Suppressor macrophage treated with lipopolysaccharide for 4 hours (primary cell): ENCODE measurements at places on chromosomes 4 and X.
A peak's percentile ranks its signal among the peaks of the same experiment; 100 is the strongest.

DNA sequence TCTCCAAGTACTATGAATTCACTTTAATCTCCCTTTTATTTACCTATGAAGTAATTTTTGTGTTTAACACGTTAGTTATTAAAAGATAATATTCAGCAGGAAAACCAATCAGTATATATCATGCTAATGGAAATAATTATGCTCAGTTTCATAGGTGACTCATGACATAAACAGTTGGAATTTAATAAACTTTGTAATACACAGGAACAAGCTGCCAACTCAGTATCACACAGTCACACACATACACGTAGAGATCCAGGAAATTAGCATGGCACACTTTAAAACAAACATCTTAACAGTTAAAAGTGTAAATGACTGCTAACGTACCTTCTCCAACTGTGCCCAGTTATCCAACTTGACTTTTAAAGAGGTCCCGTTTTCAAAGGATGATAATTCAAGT, 2.3 kb downstream of the SPATA4 start:
- no peak for DNase-seq

DNA sequence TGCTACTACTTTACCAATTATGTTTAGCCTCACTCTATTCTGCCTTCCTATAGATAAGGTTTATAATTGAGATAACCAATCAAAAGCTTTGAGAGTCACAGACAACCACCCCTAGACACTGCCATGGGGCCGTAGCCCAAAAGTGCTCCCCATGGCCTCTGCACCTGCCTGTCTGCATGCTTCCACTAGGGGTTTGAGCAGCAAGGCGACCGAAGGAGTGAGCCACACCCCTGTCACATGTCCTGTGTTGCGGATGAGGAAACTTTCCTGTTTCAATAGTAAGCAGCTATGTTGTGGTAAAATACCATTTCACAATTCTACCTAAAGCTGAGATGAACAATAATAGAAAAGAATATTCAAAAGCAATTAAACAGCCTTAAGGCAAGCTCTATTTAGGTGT, 856.0 kb upstream of the FRG1 start:
- DNase-seq: no peak

DNA sequence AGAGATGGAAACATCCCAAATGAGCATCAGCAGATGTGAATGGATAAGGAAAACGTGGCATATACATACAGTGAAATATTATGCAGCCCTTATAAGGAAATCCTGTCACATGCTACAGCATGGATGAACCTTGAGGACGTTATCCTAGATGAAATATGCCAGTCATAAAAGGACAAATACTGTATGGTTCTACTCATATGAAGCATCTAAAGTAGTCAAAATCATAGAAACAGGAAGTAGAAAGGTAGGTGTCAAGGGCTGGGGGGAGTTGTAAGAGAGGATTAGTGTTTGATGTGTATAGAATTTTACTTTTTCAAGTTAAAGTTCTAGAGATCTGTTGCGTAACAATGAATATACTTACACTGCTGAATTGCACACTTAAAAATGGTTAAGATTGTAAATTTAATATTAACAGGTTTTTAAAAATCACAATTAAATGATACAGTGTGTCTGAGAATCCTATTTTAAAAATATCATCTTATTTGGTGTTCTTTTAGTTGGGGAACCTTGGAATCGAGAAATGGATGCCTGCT, 58.5 kb downstream of the KDM6A start:
- no peak for DNase-seq

- DNase-seq: no peak
These were observed 350.3 kb downstream of the NR3C2 start for GRCh38 chr4:148091896-148092295.

DNA sequence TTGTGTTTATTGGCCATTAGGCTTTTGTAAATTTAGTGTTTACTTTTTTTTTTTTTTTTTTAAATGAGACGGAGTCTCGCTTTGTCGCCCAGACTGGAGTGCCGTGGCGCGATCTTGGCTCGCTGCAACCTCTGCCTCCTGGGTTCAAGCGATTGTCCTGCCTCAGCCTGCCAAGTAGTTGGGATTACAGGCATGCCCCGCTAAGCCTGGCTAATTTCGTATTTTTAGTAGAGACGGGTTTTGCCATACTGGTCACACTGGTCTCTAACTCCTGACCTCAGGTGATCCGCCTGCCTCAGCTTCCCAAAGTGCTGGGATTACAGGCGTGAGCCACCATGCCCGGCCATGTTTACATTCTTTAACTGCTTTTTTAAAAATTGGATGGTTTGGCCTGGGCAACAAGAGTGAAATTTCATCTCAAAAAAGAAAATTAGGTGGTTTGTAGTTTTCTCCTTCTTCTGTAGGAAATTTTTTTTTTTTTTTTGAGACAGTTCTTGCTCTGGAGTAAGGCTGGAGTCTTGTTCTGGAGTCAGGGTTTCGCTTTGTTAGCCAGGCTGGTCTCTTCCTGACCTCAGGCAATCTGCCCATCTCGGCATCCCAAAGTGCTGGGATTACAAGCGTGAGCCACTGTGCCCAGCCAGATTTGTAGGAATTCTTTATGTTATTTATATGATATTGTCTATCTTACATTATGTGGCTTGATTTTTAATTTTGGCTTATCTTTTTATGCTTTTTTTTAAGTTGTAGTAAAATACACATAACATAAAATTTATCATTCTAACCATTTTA, 15.1 kb downstream of the UBE2K start:
- no peak for DNase-seq

DNA sequence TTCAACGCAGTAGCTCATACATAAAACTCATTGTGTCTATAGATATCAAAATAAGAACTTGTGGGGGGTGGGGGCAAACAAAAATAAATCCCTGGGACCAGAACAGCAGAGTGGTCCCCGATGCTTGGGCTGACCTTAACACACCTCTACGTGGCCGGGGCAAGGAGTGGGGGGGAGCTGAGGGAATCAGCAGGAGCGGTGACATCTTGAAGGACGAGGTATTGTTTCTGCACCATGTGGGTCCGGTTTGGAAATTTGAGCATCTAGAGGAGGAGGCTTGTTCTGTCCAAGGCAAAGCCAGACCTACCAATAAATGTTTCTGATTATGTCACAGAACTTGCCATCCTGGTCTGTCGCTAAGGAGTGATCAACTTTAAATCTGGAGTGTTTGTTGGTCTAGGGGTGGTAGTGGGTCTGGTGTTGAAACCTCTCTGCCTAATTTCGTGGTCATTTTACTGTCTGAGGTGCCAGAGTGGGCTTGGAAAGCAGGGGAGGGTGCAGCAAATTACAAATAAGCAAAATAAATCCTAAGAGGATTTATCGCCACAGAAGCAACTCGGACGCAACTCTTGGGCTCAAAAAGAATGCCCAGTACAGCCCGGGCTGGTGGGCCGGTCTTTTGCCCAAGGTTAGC, 774 bp upstream of the RAPGEF2 start:
- no peak for DNase-seq

- no peak for DNase-seq
These were observed 142.0 kb downstream of the SLC10A7 start for GRCh38 chr4:146379744-146380143.

DNA sequence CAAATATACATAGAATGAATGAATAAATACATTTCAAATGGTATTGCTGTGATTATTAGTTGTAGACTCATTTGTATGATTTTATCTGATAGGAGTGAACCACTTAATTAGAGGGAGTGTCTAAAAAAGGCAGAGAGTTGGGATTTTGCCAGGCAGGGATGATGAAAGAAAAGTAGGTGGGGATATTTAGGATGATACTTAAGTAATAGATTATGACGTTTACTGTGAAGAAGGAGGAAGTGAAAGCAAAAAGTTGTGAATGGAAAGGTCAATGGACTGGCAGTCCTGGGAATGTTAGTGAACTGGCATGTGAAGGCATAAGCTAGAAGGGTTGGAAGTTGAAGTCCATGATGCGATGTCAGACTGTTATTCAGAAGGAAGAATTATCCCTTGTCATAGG, 917.1 kb downstream of the RAPGEF2 start:
- peak; percentile 21 for DNase-seq

GRCh38 chr4:72312032-72312650, 256.9 kb downstream of the ADAMTS3 start:
- no peak for DNase-seq

DNA sequence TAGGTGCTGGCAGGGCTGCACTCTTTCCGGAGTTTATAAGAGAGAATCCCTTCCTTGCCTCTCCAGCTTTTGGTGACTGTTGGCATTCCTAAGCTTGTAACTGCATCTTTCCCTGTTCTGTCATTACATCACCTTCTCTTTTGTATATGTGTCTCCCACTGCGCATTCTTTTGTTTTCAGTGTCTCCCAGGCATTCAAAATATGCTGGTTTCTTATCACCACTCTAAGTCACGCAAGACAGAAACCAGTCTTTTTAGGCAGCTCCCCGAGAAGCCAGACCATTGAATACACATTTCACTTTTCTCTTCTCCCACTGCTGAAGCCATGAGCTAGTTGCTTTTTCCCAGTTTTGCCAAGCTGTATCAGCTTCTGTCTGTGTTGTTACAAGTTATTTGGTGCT, 71.0 kb downstream of the LAS1L start:
- no peak for DNase-seq

- DNase-seq: no peak
These were observed 24.3 kb downstream of the PDE5A start for GRCh38 chr4:119604266-119604665.

DNA sequence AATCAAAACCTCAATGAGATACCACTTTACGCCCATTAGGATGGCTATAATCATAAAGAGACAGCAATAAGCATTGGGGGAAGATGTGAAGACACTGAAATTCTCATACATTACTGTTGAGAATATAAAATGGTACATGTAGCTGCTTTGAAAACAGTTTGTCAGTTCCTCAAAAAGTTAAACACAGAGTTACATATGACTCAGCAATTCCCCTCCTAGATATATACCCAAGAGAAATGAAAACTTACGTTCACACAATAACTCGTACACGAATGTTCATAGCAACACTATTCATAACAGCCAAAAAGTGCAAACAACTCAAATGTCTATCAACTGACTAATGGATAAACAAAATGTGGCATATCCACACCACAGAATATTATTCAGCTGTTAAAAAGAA, 36.6 kb downstream of the PHF8 start:
- peak; percentile 28 for DNase-seq

DNA sequence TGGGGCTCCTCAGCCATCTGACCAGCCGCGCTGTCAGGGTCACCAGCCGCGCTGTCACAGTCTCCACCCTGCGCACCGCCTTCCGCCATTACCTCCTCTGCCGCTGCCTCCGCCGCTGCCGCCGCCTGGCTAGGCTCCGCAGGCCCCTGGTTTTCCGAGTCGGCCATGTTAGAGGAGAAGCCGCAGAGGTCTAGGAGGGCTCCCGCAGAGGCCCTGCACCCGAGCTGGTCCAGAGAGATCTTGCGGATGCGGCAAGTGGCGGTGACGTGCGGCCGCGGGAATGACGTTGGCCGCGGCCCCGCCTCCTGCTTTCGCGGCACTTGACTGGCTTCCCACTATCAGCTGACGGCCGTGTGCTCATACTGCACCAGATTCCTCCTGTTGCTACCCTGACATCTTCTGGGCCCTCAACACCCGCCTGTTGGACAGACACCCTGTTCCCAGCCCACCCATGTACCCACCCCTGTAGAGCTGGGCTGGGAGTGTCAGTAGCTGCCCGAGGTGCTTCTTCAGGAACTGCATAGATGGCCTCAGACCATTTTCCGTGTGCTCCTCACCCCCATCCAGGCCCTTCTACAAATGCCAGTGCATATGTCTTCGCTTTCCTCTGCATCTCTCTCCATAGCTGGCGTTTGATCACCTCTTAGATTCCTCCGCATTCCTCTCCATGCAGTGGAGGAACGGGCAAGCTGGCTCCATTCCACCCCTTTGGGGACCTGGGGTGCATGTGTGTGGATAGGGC, at the start of gene NAP1L5:
Gene NAP1L5, minus strand, starts transcription at position 242 of the 742 bp plus-strand sequence. Its CDS starts 75 bp downstream, at position 167.
- peak; percentile 62 for DNase-seq

GRCh38 chr4:156656896-156657295, 314.7 kb downstream of the PDGFC start:
- DNase-seq: no peak

DNA sequence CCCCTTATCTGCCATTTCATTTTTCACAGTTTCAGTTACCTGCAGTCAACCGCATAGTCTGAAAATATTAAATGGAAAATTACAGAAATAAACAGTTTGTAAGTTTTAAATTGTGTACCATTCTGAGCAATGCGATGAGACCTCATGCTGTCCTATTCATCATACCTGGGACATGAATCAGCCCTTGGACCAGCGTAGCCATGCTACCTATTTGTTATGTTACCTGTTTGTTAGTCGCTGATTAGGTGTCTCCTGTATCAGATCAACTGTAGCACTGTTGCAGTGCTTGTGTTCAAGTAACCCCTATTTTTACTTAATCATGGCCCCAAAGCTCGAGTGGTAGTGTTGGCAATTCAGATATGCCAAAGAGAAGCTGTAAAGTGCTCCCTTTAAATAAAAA, 492.2 kb upstream of the AADAT start:
- DNase-seq: no peak

DNA sequence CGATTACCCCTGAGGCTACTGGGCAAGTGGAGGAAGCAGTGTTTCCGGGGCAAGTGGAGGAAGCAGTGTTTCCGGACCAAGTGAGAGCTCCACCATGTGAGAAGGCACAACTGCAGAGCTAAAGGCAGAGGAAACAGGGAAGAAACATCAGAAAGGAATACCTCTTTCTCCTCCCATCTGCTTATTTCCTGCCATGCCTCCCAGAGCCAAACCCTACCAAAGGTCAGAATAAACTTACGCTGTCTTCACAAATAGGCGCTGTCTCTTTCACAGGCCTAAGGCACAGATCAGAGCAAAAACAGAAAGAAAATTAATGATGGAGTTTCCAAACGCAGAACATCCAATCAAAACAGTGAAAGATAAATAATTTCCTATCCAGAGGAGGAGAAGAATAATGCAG, 153.0 kb downstream of the ATOH1 start:
- no peak for DNase-seq

DNA sequence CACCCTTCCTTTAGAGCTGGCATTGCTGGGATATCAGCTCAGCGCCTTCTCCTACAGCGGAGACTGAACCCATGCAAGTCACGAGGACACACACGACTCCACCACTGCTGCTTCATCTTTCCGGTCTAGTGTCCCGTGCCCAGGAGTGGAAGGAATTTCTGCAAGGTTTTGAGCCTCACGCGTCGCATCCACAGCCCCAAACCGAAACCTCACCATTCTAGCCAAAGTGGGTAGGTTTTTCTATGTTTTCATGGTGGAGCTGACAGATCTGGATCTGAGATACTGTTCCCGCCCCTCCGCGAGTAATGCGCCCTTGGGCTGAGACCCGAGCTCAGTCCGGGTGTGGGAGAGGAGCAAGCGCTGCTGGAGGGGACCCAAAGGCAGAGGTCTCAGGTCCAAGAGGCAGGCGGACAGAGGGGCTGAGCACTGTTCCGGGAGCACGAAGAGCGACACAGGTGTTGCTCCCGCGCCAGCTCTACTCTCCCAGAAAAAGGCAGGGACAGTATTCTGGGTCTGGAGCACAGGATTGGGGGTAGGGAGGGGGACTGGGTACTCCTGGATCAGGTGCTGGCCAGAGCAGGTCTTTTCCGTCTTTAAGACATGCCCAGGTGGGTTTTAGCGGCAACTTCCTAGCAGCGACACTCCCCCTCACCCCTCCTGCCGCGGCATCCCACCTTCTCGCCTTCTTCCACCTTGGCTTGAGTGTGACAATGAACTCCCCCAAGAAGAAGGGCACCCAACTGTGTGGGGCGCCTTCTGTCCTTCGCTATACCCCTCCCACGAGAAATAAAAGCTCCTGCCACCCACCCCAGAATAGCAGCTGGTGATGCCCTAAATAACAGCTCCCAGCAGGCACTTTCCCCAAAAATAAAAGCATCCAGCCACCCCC, 1.8 kb downstream of the EPHA5 start:
- DNase-seq: no peak

GRCh38 chrX:66233209-66233608, 69.2 kb downstream of the HEPH start:
- DNase-seq: no peak

GRCh38 chr4:76380561-76380960, 40.4 kb downstream of the CCDC158 start:
- no peak for DNase-seq

GRCh38 chr4:139734201-139734874, 68.7 kb downstream of the MGST2 start:
- peak; percentile 90 for DNase-seq
